ENCODE measurements at places on chromosomes 6 and 20.

- DNase-seq: no peak
These were observed 160.9 kb downstream of the CD83 start for GRCh38 chr6:14278446-14278845.

- DNase-seq: no peak
These were observed 3.2 kb downstream of the LEMD2 start for GRCh38 chr6:33785778-33786177.

DNA sequence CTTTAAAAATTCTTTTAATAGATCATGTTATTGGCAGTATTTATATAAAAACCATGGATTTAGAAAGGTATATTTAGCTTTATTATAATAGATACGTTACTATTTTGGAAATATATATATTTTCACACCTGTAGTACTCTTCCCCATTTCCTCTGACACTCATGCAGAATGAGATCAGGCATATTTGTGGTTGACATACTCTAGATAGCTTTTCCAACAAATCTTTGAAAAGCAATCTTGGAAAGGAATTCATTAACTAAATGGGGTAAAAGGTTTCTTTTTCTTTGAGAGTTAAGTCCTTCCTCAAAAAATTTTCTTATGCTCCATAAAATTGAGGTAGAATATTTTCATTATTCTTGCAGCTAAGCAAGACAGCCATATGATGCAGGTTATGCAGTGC lies 14.5 kb downstream of the ASF1A start:
- DNase-seq: no peak

DNA sequence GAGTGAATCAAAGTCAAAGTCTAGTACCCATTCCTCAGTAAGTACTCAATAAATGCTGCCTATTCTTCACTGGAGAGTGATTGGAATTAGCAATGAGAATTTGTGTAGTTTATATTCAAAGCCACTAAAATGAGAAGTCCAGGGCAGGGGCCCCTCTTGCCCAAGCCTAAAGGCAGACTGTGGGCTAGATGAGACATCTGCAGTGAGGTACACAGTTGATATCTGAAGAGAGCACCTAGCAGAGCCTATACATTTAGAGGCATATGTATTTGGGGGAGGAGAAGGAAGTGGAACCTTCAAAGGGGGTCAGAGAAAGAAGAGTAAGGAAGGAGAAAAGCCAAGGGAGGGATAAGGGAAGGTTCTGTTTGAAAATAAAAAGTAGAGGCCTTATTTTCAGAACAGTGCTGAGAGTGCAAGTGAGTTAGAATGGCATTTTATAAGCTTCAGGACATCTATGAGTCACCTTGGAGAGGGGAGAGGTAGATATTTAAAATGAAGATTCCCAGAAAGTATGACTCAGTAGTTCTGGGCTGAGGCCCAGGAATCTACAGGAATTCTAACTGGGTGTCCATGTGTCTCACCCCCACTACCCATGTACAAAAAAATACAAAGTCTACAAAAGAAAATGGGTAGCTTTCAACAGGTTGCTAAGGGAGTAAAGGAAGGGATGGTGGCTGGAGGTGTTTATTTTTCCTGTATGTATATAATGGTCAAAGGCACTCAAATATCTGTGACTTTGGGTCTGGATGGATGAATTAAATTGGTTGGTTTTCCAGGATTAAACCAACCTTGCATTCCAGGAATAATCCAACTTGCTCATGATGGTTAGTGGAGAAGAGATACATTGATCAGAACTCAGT lies 135.1 kb downstream of the ZFP64 start:
- DNase-seq: no peak

DNA sequence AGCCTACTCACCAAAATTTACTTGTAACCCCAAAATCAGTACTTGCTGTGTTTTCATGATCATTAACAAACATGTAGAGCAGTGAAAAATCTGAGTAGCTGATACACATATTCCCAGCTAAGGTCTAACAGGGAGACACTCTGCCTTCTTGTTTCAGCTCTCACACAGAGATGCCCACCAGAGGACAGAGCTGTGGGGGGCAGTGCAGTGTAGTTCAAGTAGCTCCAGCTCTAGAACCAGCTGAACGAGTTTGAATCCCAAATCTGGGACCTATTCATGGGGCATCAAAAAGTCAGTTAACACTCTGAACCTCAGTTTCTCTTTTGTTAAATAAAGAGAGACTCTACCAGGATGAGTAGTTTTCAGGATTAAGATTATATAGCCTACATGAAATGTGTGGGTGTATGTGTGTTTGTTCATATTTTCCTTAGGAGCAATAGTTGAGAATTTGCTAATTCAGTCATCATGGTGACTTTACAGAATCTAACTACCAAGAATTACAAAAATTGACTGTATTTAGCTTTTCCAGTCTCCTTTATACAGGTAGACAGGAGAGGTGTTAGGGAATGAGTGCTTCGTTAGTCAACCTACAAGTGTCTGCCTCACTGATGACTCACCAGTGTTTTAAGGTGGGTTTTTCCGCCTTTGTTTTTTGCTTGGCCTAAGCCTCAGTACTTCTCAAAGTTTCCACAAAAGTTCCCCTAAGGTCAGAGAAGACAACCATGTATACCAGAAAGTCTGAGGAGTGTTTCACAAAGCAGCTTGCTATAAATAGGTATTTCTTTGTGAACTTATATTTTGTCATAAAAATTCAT lies 164.0 kb upstream of the RUNX2 start:
- no peak for DNase-seq

- peak; percentile 58 for DNase-seq
These were observed 27.5 kb downstream of the SERPINB9 start for GRCh38 chr6:2875359-2876191.

DNA sequence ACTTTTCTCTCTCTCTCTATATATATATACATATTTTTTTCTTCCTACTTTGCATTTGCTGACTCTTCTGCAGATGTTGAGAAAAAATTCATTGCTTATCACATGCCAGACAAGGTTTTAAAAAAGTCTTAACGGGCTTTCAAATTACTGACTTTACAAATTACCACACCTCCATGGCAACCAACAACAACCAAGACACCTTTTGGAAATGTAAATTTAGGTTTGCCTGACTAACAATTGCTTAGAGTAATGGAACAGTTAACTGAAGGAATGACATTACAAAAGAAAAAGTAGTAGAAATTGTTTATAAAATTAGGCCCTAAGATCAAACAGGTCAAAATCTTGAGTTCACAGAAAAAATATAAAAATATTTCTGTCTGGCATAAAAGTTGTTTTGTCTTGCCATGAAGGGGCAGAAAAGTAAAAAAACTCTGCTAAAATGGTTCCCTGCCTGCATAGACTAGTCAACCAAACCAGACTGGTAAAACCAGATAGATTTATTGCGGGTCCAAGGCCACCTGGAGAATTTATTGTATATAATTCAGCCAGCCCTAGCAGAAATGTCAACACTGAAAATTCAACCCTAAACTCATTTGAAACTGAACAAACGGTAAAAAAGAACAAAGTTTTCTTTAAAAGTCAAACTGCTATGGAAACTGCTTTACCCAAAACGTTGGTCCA lies 92.8 kb upstream of the FRMD1 start:
- DNase-seq: no peak

DNA sequence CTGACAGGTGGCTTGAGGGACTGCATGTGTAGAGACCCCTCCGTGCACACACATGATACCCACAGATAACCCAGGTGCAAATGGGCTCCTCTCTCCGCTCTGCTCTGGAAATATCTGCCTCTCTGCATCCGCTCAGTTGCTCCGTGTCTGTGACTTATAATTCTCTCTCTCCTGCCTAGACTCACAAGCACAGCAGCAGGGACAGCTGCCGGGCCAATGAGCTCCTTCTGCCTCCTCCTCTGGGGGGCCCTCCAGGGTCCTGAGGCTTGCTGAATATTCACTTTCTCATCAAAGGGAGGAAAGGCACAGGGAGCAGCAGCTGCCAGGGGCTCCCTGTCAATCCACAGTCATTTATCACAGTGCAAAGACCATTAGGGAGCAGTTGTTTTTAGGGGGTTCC lies 24.1 kb downstream of the LRFN2 start:
- DNase-seq: no peak

DNA sequence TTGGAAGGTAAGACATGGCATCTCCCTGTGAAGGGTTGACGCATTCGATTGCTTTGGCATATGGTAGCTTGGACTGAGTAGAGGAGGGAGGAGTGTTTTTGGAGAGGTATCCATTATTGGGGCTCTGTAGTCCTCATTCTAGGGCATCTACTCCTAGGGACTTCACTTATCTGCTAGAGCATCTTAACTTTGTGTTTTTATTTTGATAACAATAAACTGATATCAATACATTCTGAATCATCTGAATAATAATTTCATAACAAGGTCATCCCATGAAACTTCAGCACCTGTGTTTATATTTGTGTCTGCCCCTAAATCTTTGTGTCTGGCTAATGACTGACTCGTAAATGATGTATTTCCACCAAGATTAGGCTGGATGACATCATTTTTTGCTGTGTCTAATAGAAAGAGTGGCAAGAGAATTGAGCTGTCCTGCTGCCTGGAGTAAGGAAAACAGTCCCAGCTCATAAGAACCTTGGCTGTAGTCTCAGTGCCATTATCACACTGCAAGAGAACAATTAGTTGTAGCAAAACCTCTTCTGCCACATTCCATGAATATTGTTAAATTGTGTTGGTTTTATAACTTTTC lies 288.5 kb downstream of the PRL start:
- DNase-seq: no peak

DNA sequence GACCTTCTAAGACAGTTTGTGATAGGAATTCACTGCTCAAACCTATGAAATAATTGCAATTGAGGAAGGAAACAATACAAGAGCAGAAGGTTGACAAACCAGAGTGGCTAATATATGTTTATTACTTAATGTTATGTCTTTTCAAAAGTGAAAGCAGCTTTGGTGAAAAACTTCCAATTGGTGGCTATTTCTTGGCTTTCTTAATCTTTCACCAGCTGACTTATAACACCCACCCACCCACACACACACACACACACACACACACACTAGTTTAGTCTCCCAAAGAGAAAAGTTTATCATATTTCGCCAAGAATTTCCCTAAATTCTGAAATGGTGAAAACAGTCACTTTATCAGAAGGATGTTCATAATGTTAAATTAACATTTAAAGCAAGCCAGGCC lies 583.5 kb downstream of the EYS start:
- no peak for DNase-seq

GRCh38 chr6:169345146-169345545 lies 91.5 kb upstream of the THBS2 start:
- DNase-seq: no peak

DNA sequence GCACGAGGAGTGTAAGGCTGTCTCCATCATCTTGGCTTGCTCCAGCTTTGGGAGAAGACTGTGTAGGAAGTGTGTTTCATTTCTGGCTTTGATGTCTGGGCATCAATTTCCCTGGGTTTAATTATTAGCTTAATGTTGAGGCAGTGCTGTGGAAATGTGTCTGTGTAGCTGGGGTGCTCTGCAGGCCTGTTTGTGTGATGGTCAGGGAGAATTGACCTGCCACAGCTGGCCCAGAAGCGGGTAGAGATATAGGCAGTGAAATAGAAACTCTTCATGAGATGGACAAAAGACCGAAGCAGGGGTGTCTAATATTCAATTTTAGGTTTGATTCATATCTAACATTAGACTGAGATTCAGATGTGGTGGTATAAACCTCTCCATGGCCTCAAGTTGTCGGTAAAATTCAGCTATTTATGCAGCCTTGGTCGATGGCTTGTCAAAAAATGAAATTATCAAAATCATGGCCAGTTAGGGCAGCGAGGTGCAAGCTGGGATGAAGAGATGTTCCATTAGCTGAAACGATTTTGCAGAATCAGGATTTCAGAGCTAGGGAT lies 95.3 kb upstream of the SNX9 start:
- no peak for DNase-seq

DNA sequence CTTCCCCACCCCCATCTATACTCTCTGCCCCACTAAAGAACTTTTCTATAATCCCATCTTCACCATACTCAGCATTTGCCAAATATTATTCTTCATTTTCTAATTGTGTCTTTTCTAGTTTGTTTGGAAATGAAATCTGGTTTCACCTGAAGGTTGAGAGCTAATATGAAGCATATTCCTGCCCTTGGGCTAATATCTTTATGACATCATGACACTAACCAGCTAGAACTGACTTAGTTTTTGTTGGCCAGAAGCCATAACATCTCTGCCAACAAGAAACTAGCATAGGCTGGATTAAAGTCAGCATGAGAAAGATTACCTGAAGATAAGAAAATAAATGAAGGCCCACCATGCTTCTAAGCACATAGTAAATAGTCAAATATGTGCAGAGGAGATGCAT lies 16.7 kb downstream of the UNC5CL start:
- no peak for DNase-seq

DNA sequence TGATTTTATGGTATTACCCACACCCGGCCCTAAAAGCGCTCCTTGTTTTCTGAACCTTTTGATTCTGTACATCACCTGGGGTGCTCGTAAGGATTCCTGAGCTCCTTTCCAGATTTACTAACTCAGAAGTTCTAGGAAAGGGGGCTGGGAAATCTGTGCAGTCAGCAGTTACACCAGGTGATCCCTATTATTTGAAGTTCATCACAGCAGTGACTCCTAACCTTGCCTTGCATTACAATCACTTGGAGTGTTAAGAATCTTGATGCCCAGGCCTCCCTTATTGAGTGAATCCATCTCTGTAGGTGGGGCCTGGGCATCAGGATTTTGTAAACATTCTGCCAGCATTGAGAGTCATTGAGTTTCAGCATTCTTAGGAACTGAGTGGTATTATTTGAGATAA lies 44.7 kb downstream of the BMP6 start:
- no peak for DNase-seq

DNA sequence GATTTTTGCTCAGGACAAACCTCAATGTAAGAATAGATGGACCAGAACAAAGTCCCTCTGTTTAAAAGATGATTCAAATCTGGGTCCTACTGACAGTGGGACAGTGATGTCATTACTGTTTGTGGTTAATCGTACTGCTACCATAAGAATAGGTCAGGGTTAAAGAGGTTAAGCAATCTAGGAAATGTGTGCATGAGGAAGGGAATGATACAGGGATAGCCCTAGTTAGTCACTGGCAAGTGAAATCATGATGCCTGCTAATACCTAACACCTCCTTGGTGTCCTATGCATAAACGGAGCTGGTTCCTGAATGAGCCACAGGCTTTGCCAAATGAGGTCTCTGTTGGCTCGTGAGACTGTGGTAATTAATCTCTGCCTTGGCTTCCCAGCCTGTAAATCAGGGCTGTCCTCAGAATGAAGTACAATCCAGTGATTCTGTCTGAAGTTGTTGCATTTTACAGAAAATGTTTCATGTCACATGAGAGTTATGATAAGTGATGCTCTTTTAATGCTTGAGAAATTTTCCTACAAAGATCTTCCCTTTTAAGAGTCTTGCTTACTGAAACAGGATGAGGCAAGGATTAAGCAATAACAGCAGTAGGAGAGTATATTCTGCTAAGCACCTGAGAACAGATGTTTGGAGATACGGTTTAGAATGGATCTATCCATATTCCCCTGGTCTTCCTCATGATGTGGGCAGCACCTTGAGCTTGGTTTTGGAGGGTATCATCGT lies 3.8 kb downstream of the MEP1A start:
- DNase-seq: no peak

- no peak for DNase-seq
These were observed 19.2 kb upstream of the SSR1 start for GRCh38 chr6:7332090-7332745.
